Activated gamma-delta T cell (primary cell): ENCODE measurements at places on chromosomes 2 and 18.

- no peak for DNase-seq
These were observed 69.9 kb downstream of the RNF152 start for GRCh38 chr18:61822879-61823278.

GRCh38 chr2:188414869-188415753 is 123.4 kb downstream of the GULP1 start:
- no peak for DNase-seq

GRCh38 chr2:113390124-113390849 is 47.2 kb upstream of the ZNG1B start:
- DNase-seq: no peak

GRCh38 chr18:11323359-11323819 is 174.0 kb upstream of the PIEZO2 start:
- no peak for DNase-seq

GRCh38 chr2:108212671-108213070 is 27.1 kb upstream of the SULT1C3 start:
- DNase-seq: no peak

DNA sequence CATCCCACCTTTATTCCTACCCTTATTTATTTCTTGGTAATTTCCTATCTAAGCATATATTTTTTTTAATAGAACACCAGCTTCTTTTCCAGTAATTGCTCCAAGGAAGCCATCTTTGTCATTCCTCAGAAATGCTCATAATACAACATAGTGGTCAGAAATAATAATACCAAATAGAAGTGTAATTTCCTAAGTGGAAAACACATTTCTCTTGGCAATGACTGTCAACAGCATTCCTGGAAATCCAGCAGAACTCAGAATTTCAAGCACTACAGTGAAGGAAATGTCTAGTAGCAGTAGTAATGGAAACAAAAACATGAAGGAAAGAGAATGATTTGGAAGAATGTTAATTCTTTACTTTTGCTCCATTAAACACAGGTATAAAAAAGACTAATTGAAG is 56.6 kb downstream of the GDF7 start:
- DNase-seq: no peak

- no peak for DNase-seq
These were observed 468.7 kb upstream of the TNP1 start for GRCh38 chr2:217328622-217328978.
